RPMI8226 (cell line): ENCODE measurements at places on chromosomes 12 and 14.

DNA sequence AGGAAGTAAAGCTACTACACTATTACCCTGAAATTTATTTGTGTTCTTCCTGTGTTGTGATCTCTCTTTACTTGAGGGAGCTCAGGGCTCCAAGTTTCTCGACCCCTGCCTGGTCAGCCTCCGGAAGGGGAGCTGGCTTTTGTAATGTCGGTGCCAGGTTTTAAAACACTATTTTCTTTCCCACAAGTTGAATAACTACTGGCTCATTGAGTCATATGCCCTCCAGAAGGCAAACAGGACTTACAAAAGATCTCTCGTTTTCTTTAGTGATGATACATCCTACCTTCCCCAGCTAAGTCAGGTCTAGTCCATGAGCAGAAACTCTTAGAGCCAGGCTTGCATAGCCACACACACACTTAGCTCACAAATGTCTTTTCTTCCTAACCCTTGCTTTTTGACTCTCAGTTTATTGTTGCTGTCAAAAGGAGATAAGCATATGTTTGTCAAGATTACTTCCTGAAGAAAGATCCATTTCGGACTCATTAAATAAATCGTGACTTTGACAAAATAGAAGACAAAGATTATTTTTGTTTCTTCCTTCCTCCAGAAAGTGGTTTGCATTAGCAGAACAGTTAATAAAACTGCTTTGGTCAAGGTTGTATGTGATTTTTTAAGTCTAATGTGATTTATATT, 209.8 kb upstream of the FLRT2 start:
- DNase-seq: no peak

DNA sequence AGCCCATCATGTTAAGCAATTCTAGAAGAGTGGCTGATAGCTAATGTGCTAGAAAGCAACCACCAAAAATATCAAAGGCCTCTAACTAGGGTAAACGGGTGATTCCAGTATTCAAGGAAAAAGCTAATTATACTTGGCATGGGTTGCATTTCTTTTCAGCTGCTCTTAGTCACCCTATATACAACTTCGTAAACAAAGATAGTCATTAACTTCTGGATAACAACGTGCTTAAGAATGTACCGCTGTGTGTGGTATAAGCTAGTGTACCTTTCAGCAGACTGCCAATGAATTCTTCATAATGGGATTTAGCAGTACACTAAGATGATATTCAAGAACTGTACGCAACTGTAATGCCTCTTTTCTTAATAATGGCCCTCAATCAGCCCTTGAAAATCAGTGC, 42.2 kb upstream of the SLC6A13 start:
- no peak for DNase-seq

- no peak for DNase-seq
Measured at GRCh38 chr14:31208546-31209424, 1.2 kb upstream of the HECTD1 start.

GRCh38 chr12:12408265-12408690, 51.4 kb downstream of the BORCS5 start:
- DNase-seq: no peak

GRCh38 chr14:29223947-29224346, 457.4 kb downstream of the FOXG1 start:
- DNase-seq: no peak

- DNase-seq: no peak
Measured at GRCh38 chr12:24328261-24328660, 378.8 kb upstream of the SOX5 start.

DNA sequence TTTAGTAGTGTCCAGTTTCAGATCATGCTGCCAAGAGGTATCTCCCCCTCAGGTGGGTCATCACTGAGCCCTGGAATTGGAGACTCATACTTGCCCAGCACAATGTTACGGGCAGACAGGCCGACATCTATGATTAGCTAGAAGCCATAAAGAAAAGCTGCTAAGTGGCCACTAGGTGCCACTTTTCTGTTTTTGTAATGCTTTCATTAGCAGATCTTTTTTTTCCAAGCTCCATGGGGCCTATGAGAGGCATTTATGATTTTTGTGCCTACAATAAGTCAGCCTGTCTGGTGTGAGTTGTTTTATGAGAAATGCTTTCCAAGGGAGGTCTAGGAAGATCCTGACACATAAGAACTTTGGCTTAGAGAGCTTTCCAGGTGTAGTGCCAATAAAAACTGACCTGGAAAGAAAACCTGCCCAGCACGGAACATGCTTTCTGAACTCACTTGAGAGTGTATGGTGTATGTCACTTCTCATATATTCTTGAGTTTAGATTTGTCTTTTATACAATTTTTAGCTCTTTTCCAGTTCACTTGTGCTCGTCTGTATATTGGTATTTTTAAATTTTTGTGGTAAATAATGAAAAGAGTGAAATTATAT, 21.8 kb upstream of the SMCO2 start:
- peak; percentile 11 for DNase-seq

DNA sequence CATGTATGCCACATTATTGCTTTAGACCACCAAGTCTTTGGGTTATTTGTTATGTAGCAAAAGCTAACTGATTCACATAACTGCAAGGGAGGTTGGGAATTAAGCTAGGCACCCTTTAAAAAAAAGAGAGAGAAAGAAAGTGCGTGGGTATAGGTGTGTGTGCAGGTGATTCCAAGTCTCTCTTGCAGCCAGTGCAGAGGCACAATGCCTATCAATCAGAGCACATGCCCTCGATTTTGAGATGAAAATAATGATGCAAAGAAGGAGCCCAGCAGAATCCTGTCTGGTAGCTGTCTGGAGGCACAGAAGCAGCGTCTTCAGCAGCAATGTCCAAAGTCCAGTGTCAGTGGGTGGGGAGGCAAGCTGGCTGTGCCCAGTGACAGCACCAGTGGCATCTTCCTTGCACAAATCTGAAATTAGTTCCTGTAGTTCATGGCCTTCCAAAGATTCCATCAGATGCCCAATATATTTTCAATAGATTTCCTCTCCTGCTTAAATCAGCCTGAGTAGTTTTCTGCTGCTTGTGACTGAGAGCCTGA, 62.4 kb upstream of the TBPL2 start:
- no peak for DNase-seq

- DNase-seq: no peak
Measured at GRCh38 chr14:87229131-87229530, 763.9 kb downstream of the GALC start.

GRCh38 chr12:46124848-46125619, 134.7 kb upstream of the SCAF11 start:
- DNase-seq: peak; percentile 66

GRCh38 chr12:94218233-94218632, 69.9 kb downstream of the PLXNC1 start:
- DNase-seq: no peak
